Right ventricle myocardium superior (tissue), 1 donor: ENCODE measurements at places on chromosomes 3 and 15. TPM values are rescaled to one million over a fixed set of nuclear protein-coding genes. Genes with fewer than 3 reads are reported as not detected.

Gene SLCO2A1
- 8.3 TPM for total RNA-seq

Gene LSMEM2
- 29.6 TPM for total RNA-seq

DNA sequence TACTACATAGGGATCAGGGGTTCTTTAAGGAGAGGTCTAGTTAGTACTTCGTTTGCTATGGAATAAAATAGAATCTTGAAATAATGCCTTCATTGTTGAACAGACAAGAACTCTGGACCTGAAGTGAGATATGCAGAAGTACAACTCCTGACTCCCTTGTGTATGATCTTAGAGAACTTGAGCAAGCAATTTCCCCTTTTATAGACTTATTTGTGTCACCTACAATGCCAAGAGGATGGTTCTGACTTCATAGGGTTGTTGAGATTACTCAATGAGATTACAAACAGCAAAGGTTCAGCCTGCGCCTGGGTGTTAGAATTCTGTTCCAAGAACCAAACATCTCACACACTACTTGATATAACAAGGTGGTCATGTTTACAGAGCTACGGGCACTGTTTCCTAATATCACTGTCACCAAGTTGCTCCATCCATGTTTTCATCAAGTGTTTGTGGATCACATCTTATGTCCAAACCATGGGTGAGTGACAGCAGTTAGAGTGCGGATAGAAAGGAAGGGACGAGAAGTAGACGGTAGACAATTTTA is 76.7 kb upstream of the ADAMTS9 start:
- no peak for DNase-seq

GRCh38 chr3:119628816-119629445 is 31.2 kb downstream of the PLA1A start:
- no peak for DNase-seq

DNA sequence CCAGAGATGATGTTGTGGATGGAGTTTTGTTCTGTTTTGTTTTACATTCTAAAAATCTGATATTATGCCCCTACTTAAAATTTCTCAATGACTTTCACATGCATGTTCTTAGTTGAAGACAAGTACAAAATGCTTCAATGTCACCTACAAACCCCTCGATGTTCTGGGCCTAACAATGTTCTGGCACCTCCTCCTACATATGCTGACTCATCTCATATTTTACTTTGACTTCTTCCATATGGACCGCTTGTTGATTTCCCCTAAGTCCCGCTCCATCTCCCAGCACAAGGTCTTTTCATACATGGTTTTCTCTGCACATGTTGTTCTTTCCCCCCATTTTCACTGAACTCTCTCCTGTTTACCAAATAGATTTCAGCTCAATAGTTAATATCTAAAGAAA is 441.4 kb downstream of the CNTN6 start:
- DNase-seq, result no peak

- no peak for DNase-seq
Measured at GRCh38 chr3:100438623-100438974, 37.3 kb downstream of the LNP1 start.

Gene CBLB
- 56.7 TPM for total RNA-seq

Gene LRRC31
- total RNA-seq, result not detected

GRCh38 chr15:69338535-69339213 is 40.0 kb downstream of the PAQR5 start:
- DNase-seq, result no peak

DNA sequence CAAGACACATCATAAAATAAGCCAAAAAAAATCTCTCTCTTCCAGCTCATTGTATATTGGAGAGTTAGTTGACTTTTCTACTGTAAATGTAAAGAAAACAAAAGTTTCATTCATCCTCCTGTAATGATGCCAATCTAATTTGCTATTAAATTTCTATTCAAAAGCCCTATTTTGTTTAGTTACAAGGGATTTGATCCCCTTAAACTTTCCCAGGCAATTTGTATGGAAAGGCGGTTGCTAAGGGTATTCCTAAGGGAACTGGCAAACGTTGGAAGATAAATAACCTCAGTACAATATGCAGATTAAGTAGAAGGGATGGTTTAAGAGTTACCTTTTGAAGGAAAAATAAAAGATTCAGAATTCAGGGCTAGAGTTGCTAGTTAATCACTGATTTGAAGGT is 352.7 kb downstream of the TIGIT start:
- DNase-seq, result no peak

DNA sequence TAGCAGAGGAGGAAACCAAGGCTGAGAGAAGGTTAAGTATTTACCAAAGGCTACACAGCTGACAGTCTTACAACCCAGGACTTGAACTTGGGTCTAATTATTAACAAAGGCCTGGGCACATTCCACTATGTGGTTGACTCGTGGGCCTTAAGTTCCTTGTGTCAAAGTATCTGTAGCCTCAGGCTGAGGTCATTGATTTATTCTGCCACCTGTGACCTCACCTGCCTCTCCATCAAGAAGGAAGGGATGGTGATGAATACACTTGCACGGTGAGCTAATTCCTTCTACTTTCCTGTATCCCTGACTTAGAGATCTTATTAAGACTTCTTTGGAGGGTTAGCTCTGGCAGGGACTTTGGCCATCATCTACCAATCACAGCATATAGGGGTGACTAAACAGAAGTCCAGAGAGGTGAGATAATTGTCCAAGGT is 19.9 kb upstream of the LRRC58 start:
- no peak for DNase-seq

- no peak for DNase-seq
Measured at GRCh38 chr3:119570229-119570628, 9.1 kb upstream of the ADPRH start.

Gene ATG7
- 15.6 TPM for total RNA-seq
